ENCODE measurements at places on chromosomes 16 and 17.

DNA sequence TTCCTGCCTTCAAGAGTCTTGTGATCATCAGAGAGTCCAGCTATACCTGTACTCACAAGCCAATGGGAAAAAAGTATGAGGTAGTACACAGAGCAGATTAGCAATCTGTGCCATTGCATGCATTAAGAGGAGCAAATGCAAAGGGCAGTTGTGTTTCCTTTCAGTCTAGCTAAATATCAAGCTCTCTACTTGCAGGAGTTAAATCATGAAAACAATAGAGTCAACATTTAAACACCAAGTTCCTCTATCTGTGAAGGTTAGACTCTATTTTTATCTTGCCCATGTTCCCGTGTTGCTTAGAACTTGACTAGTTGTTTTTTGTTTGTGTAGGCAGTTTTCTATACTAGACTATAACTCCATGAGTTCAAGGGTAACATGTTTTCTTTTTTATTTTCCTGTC lies 4.7 kb upstream of the FAM20A start:
- DNase-seq, result no peak

- no peak for DNase-seq
Measured at GRCh38 chr17:10349403-10349802, 23.4 kb downstream of the MYH13 start.

DNA sequence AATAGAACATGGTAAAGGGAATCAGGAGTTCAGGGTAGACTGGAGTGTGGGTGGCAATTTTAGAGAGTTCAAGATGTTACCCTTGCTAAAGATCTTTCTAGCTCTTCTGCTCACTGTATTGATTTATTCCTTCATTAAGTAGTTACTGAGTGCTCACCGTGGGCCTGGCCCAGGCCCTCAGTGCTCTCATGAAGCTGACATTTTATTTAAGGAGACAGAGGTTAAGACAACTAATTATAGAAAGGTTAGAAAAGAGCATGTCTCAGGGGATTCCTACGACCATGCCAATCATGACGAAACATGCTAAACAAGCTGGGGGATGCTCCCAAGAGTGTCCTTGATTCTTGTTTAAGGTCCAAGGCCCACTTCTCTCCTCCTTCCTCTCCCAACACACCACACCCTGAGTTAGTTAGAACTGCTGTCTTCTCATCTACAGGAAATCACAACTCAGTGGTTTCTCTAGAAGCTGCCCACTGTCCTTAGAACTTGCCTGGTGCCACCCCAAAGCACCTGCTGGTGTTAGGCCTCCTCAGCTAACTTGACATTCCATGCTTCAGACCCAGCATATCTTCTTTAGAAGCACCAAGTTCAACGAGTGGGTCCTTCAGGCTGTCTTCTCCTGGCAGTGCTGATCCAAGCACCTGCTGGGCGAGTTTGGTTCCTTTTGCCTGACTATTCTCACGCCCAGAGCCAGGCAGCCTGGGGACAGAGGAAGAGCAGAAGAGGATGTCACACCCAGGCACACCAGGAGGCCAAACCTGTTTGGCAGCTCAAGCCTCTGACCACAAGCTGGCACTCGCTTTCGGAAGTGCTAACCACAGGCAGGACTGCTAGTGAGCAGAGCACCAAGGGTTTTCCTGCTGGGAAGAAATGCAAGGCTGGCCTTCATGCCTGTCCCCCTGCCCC lies 79.0 kb downstream of the GAS7 start:
- no peak for DNase-seq

DNA sequence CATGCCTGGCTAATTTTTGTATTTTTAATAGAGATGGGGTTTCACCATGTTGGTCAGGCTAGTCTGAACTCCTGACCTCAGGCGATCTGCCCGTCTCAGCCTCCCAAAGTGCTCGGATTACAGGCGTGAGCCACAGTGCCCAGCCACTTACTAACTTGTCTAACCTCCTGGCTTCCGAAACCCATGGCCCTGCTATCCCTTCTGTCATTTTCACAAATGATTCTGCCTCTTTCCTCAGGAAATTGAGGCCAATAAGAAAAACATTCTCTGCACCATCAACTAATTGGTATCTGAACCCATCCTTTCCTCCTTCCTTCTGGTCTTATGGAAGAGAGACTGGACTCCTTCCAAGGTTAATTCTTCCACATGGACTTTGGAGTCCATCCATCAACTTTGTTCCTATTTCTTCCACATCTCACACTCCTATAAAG lies 27.9 kb upstream of the TNRC6A start:
- DNase-seq, result no peak

GRCh38 chr17:46072998-46073397 lies 73.9 kb downstream of the STH start:
- DNase-seq, result no peak

DNA sequence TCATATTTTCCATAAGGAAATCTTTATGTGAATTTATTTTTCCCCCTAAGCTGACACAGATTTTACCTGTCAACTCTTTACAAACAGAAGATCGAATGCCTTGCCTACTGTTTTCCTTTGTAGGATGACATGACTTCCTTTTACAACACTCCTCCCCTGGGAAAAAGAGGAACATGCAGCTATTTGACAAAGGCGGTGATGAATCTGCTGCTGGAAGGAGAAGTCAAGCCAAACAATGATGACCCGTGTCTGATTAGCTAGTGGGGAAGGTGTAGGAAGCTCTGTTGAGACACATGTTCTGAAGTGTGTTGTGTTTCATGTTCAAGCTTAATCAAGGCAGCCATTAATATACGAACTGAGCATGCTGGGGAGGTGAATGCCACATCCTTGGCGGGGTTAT lies 238.0 kb downstream of the PHKB start:
- DNase-seq, result no peak

Data from stimulated activated CD4-positive, alpha-beta T cell treated with anti-CD3 and anti-CD28 coated beads, TNF-alpha, amount 100 ng/mL, for 4 hours (primary cell).